AG04450 (cell line): ENCODE measurements at places on chromosomes 7 and 10.

DNA sequence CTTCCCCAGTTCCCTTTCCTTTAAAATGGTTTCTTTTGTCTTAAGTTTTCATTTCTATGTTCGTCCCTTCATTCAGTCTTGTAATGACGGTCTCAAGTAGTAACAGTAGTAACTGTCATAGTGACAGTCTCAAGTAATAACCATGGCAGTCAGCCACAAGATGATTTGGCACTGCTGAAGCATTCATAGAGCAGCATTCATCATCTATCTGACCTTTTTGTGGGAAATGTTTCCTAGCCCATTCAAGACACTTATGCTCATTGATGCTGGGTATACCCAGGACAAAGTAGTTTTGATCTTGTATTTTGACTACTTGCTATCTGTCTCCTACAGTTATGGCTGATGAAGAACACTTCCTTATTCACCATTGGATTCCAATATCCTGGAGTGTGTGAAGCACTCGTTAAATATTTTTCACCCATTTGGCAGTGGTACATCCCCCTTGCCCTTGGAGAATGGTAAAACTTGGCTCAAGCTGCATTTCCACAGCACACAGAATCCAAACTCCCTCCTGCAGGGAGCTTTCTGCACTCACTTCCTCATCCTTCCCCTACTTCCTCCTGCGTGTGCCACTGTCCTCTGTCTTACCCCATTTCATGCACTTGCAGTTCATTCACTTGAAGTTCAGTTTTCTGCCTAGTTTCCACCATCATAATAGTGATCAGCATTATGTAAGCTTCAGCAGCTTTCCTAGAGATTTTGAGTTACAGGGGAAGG, 19.0 kb downstream of the GIMAP4 start:
- DNase-seq, result no peak

GRCh38 chr10:94417321-94417720, 15.0 kb downstream of the TBC1D12 start:
- DNase-seq, result no peak

DNA sequence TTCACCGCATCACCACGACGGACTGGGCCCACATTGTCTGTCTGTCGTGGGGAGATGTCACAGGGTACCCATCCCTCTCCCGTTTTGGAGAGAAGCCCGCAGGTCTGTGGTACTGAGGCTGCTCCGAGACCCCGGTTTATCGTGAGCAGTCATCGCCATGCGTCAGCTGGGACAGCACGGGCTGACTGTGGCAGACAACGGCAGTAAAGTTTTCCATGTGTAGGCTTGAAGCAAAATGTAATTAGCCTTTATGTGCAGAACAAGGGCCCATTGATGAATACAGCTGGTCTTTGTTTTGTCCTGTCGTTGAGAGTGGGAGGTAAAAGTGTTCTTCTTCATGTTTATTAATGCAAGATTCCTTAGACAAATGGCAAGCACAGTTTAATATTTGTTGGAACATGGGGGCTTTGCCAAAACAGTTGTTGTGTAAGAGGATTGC, 167.4 kb upstream of the SH2B2 start:
- DNase-seq, result no peak

DNA sequence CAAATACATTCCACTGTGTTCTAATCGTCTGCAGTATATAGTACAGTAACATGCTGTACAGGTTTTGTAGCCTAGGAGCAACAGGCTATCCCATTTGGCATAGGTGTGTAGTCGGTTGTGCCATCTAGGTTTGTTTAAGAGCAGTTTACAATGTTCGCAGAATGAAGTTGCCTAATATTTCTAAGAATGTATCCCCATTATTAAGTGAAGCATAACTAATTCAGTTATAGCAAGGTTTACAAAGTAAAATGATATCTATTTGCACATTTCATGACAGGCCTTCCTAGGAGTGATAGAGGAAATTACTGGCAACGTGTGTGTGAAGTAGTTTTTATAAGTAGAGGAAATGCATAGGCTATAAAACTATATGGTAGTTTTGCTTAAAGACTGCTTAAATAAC, 4.0 kb downstream of the CREM start:
- no peak for DNase-seq

GRCh38 chr7:130021105-130021834, 29.9 kb downstream of the ZC3HC1 start:
- no peak for DNase-seq

DNA sequence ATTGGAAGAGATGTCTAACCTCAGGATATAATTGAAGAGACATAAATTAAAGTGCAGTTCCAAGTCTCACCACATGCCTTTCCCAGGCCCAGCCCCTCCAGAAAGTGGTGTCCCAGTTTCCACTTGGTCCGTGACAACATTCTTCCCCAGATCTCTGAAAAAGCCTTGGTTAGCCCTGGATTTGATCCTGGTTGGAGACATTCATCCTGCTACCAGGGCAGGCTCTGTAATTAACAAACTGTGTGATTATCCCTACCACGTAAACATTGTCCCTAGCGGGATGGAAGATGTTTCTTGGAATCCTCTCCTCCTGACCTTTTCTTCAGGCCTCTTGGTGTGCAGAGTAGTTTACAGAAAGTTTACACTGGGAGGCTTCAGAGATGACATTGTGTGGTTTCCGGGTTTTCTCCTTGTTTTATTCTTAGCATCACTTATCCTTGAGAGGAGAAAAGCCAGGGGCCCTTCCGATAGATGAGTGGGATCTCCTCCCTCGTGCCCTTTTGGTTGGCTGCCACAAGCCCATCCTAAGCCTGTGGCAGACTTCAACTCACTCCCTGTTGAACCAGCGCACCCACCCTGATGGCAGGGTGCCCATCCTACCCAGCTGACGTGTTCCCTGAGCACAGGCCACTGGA, 83.8 kb downstream of the COL13A1 start:
- no peak for DNase-seq

DNA sequence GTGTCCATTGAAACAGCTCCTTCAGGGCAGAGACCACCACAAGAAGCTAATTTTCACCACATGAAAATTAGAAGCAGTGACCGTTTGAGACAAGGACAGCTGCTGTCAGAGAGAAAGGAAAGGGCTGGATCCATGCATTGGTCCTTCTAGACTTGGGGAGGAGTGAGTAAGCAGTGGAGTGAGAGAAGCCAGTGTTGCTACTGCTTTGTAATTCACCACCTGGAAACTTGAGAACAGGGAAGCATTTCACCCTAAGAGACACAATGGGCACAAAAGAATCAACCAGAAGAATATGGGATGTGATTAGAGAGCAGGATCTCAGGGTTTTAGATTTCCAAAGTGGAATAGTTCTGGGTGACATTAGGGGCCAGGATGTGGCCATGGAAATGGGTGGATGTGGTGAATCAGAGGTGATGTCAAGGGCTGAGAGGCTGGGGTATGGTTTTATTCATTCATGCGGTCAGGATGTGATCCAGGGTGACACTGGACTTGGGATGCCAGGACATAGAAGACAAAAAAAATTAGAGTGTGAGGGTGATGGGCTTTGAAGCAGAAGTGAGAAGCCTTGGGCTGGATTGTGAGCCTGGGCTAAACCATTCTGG, 61.6 kb downstream of the DENND11 start:
- no peak for DNase-seq

DNA sequence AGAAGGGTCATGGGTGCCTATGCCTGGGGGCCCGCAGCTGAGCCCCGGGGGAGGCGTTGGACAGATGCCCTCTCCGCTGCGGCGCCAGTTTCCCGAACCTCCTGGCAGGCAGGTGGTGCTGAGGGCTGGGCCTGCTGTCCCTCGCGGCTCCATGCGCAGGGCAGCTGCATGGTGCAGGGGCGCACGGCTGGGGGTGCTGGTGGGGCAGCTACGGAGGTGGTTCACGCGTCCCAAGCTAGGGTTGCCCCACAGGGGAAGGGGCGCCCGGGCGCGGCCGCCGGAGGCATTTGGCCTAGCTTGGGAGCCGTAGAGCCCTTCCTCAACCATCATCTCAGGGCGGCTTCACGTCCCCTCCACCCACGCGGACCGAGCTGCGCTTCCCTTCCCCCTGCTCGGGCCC, 146.0 kb downstream of the CCDC201 start:
- no peak for DNase-seq

- no peak for DNase-seq
These were observed 190.8 kb upstream of the KMT2E start for GRCh38 chr7:104823177-104823576.

- DNase-seq, result no peak
These were observed 71.0 kb upstream of the ZNF479 start for GRCh38 chr7:57203161-57203791.

DNA sequence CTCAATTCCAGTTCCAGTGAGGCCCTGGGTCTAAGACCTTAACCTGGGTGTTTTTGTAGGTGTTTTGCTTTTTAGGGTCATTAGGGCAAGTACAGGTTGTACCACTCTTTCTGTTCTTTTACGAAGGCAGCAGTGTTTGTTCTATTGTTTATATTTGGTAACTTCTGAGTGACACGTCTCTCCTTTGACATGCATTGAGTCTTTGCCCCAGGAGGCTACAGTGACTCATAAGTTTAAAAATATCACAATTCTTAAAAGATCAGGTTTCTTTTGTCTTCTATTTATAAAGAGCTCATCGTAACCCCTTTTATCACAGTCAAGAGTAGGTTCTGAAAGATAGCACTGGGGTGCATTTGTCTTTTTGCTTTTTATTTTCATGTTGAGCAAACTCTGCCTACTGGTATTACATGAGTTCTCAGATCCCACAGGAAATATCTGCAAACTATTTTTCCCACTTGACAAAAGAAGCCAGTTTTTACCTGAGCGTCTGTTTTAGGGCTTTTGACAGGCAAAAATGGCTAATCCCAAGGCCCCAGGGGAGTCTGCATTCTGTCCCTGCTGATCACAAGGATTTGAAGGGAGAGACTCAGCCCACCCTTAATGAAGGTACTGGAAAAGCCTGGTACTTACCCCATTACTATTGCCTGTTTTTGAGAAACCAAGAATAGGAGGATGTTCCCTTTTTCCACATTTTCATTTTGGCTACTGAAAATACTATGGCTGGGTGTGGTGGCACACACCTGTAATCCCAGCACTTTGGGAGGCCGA, 7.9 kb downstream of the NUDT13 start:
- no peak for DNase-seq

DNA sequence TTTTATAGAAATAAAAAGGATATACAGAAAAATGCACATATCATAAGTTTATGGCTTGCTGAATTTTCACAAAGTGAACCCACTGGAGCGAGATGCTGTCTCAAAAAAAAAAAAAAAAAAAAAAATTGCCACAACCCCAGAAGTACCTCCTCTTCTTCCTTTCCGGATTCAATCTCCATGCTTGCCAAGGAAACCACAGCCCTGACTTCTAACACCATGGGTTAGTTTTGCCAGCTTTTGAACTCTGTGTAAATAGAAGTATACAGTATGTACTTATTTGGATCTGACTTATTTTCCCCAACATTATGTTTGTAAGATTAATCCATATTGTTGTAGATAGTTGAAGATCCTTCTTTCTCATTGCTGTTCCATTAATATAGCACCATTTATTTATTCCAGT, 40.0 kb downstream of the FANK1 start:
- no peak for DNase-seq

DNA sequence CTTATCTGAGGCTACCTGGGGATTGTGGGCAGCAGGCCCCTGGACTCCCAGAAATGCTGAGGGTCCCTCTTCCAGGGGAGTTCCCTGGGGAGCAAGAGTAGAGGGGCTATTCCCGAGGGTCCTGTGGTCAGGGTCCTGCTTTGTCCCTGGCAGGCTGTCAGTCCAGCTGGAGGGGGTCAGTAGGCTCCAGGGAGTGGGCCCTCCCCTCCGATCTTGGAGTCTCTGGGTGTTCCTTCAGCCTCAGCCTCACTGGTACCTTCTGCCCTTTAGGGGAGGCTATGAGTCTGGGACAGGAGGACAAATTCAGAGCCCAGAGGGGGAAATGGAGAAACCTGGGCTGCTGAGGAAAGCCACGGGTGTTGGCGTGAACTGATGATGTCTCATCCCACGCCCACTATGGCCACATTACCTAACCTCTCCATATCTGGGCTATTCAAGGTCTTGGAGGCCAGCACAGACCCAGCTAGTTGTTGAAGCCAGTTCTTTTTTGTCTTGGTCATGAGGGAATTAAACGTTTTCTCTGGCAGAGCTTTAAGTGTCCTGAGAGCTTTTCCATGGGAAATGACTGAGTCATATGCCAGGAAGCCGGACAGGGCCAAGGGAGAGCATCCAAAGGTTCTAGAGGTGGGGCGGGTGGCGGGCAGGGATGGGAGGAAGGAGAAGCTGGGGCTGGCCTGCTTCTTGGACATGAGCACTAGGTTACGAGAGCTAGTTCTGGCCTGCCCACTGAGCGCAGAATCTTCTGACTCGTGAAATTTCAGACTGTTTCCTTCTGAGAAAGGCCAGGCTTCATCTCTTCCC, 6.2 kb downstream of the CALHM2 start:
- DNase-seq, result no peak

DNA sequence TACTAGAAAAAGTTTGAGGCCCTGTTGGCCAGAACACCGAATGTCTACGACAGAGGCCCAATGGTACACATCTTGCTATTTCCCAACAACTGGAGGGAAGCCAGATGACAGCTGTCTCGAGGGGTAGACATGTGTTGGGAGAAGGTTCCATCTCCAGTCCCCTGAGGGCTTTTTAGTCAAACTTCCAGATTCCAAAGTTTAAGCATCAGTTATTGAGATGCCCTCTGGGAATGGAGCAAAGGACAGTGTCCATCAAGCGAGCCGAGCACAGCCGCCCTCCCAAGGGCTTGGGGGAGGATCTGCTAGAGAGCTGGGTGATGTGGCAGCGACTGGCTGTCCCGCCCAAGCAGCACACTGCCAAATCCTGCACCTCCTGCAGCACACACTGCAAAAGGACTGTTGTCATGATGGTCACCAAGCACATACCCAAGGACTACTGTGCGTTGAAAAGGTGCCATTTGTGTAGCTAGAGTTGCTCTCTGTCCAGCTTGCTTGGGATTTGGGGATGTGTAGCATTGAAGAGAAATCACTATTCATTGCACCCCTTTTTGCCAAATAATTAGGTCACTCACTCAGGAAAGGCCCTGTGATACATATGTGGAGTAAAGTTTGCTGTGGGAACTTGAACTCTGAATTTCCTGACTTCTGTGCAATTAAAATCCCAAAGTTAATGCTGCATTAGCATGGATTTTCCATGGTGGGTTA, 164.6 kb downstream of the TRIL start:
- no peak for DNase-seq

DNA sequence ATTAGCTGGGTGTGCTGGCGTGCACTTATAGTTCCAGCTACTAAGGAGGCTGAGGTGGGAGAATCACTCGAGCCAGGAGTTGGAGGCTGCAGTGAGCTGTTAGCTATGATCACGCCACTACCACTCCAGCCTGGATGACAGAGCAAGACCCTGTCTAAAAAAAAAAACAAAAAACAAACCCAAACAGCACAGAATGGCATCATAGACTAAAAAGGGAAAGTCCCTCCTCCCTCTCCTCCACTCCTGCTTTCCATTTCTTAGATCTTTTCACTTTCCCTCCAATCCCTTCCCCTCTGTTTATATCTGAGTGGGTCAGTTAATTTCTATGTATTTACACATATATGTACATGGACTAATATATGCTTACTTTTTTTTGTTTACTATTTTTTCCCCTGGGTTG, 10.4 kb upstream of the PIP4K2A start:
- no peak for DNase-seq

GRCh38 chr7:125773113-125773785, 843.6 kb upstream of the POT1 start:
- DNase-seq, result no peak

DNA sequence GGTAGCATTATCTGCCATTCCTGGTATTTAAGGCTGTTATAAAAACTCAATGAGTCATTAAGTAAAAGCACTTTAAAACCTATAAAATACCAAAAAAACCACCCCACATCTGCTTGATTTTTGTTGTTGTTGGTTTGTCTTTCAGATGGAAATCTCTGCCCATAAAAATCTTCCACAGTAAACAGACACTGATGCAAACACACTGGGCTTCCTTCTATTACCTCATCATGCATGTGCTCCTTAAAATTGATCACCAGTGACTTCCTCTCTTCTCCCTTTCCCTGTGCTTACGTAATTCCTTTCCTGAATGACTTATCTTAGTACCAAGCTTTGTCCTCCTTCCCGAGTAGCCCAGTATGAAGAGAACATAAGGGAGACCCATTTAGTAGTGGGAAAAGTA, 167.2 kb downstream of the EVX1 start:
- no peak for DNase-seq
